RPMI8226 (cell line): ENCODE measurements at places on chromosomes 2 and 18.

DNA sequence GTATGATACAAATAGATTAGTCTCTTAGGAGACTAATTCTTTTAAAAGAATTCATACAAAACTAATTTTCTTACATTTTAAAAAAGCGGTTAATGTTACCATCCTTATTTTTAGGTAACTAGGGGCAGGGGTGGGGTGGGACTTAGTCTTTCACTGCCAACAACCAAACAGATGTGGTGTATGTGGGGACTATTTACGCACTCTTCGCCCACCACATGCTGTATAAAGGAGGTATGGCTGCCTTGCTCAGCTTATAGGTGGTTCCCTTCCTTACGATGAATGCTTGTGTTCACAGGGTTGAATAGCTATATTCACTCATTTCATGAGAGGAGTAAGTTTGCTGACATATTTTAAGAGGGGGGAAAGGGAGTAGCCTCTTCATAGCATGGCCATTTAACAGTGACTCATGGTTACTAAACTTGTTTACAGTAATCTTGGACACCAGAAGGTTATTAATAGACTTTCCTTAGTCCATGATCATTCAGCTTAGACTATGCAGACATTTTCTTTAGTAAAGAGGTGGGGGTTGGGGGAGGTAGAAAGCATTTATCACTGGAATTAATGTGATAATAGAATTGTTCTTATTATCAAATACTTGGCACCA is 61.8 kb downstream of the CAB39 start:
- DNase-seq = no peak

DNA sequence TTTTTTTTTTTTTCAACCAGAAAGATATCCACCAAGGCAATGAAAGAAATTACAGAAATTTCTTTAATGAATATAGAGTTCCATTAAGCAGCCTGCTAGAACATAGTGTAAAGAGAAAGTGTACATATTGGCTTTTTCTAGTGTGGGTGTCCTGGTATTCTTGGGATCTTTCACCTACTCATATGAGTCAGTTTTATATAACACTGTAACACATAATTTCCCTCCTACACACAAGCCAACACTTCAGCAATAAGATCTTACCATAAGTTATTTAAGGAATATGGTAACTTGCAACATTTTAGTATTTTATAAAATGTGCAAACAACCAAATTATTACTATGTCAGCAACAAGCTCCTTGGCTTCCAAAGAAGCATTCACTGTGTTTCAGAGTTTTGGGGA is 59.9 kb downstream of the ZRANB3 start:
- no peak for DNase-seq

DNA sequence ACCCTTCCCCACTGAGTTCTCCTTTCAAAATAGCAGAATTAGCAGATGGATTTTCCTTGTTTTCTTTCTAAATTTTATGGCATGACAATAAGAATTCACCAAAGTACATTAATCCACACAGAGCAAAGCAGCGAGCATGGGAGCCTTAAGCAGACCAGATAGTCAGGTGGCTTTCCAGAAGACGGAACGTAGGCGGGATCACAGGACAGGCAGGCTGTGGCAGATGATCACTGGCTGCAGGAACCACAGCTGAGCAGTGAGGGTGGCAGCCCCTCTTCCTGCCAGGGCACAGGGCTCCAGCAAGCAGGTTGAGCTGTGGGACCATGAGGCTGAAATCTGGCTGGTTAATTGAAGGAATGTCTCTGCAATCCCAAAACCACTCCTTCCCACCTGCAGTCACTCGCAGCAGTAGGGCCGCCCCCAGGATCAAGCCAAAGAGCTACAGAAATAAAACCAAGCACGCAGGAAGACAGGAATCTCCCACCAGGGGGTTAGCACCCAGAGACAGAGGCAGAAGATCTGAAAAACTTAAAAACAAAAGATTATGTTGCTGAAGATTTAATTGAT is 259.9 kb downstream of the EIPR1 start:
- no peak for DNase-seq

DNA sequence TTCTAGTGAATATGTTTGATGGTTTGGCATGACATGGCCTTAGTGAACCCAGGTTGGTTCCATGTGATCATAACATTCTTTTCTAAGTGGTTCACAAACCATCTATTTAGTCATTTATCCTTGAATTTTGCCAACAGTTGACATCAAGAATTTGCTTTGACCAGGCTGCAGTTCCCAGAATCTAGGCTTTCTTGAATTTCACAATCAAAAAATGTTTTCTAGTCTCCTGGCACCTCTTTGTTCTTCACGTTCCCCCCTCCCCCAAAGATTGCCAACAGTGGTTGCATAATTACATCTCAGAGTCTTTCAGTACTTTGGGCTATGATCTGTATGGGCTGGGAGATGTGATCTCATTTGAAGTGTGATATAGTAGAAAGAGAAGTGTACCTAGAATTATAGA is 124.0 kb downstream of the GATA6 start:
- no peak for DNase-seq

GRCh38 chr2:108911401-108911800 is 77.6 kb downstream of the EDAR start:
- DNase-seq = no peak

- no peak for DNase-seq
Observed at GRCh38 chr2:219624565-219624964, 2.9 kb upstream of the SLC4A3 start.

- no peak for DNase-seq
Observed at GRCh38 chr2:118838741-118839455, 8.6 kb downstream of the EN1 start.

DNA sequence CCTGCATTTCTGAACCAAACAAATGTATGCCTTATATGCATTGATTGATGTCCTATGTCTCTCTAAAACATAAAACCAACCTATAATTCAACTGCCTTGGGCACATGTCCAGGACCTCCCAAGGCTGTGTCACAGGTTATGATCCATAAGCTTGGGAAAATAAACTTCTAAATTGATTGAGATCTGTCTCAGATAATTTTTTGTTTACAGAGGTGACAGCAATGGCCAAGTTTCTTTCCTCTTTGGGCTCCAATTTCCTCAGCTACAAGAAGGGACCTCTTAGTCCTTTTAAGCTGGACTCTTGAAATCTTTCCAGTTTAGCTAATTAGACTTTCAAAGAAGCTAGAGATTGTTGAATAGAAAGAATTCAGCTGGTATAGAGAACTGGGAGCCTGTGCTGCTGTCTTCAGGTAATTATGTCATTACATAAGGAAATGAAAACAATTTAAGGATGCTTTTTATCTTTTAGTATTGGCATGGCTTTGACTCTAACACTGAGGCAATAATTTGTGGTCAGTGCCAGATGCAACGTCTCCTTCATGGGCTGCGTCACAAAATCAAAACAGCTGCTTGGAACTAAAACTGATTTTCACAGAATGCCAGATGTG is 412.1 kb upstream of the TRIB2 start:
- no peak for DNase-seq

DNA sequence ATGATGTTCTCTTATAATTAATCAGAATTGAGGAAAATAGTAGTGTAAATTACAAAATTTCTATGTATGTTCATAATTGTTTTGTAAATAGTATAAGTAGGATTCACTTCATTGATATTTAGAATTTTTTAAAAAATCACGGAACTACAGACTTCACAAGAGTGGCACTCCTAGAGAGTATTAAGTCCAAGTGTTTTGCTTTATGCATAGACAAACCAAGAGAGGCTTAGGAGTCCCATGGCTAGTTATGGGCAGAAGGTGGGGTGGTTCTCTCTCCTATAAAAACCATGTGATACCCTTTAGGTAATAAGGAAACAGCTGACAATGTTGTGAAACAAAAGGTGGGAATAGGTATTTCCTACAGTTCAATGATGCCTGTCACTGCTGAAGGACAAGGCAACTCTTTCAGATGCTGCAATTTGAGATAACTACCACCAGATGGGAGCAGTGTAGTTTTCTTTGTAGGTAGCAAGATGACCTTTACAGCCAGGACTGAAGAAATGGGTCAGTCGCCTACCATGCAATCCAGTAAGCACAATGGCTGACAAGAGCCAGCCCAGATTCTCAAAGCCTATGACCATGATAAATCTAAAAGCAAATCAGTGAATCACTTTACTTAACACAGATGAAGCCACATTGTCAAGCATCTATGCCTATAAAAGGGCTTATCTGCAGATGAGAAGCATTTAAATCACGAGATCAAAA is 83.9 kb downstream of the AAK1 start:
- DNase-seq = peak; percentile 44

GRCh38 chr18:75730249-75730648 is 302.7 kb upstream of the SMIM21 start:
- no peak for DNase-seq

DNA sequence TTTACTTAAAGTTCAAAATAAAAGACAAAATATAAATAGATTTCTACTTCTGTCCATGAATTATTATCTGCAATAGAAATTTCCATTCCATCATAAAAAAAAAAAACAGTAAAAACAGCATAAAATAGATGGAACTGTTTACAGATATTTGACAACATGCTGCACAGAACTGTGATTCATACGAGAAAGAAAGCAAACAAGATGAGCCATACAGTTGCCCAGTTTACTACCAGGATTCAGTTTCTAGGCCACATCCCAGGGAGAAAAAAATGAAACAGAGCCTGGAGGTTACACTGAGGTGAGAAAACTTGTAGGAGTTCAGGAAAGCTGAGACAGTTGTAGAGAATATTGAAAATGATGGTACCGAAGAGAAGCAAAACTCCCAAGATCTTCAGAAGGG is 1426.9 kb upstream of the ACVR2A start:
- no peak for DNase-seq

DNA sequence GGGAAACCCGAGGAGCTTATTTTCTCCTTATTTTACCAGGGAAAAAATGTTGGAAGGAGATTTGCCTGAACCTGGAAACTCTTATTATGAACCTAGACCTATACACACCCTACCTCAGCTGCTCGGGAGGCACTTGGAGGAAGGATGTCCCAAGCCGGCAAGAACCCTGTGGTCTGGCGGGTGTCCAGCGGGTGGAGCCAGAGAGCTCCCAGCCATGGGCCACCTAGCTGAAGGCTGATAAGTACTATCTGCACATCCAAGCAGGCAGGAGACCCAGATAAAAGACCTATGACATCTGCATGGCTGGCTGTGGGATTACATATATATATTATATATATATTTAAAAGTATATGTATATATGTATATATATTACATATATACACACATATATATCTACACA is 1.1 kb upstream of the SLC14A1 start:
- peak; percentile 80 for DNase-seq

- DNase-seq = no peak
Observed at GRCh38 chr2:133484784-133485183, 83.5 kb downstream of the NCKAP5 start.

DNA sequence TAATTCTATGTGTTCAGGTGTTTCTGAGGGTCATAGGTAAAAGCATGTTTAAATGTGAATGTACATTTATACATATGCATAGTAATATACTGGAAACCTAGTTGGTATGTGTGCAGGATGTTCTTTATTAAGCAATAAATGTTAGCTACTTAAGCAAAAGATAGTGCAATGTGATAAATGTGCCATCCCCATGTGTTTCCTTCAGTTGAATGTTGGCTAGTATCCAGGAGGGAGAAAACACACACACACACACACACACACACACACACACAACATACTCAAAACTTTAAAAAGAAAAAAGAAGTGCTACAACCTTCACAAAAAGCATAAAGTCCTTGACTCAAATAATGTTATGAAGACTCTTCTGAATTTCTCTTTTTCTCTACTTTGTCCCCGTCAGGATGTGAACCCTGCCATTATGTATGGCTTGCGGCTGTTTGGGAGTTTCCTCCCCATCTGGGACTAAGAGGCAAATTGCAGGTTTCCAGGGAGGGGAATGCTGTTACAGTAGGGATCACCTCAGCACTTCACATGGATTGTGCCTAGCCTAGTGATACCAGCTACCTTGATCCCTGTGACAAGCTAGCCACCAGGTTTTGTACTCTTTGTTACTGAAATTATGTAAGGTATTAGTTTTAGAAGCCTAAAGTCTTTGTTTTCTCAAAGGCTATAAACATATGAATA is 82.6 kb downstream of the IKZF2 start:
- DNase-seq = no peak

GRCh38 chr2:167151894-167152293 is 263.6 kb downstream of the XIRP2 start:
- DNase-seq = no peak

DNA sequence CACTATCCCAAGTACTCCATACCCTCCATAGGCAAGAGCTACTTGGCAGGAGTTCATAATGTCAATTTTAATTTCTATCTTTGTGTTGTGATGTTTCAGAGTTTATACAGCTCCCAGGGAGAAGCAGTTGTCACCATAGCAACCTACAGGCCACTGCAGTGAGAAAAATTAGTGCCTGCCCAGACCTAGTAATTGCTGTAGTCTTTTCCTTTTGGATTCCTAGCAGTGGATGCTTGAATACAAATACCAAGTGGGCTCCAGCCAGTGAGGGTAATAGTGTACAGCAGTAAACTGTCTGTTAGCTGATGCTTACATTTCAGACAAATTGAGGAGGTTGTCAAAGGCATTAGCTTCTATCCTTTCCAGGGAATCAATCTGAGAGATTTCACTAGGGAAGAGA is 26.7 kb downstream of the LHCGR start:
- no peak for DNase-seq
